ENCODE measurements at places on chromosomes 1 and 21.

GRCh38 chr1:117174851-117175250 is 35.9 kb downstream of the VTCN1 start:
- no peak for DNase-seq

GRCh38 chr1:24696041-24696755 is 49.0 kb upstream of the CLIC4 start:
- DNase-seq: no peak

DNA sequence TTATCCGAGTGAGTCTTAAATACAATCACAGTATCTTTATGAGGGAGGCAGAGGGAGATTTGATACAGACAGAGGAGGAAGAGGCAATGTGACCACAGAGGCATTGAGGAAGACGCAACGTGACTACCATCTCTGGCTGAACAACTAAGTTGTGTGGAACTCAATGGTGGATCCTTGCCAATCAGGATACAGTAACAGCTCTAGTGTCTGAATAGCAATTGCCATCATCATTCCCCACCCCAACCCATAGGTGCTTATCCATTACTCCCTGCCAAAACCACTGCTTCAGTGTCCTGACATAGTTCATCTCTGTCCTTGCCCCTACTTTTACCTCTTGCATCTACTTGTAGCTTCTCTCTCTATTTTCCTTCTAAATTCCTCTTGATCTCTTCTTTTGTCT is 20.5 kb upstream of the RHBDL2 start:
- DNase-seq: no peak

- DNase-seq: no peak
These were observed 49.1 kb upstream of the APOBEC4 start for GRCh38 chr1:183702087-183702812.

- DNase-seq: no peak
These were observed at the start of gene RGS18 for GRCh38 chr1:192158181-192158580. RGS18 (plus strand) TSS chr1:192158462; CDS start chr1:192158638, 176 bp downstream.

DNA sequence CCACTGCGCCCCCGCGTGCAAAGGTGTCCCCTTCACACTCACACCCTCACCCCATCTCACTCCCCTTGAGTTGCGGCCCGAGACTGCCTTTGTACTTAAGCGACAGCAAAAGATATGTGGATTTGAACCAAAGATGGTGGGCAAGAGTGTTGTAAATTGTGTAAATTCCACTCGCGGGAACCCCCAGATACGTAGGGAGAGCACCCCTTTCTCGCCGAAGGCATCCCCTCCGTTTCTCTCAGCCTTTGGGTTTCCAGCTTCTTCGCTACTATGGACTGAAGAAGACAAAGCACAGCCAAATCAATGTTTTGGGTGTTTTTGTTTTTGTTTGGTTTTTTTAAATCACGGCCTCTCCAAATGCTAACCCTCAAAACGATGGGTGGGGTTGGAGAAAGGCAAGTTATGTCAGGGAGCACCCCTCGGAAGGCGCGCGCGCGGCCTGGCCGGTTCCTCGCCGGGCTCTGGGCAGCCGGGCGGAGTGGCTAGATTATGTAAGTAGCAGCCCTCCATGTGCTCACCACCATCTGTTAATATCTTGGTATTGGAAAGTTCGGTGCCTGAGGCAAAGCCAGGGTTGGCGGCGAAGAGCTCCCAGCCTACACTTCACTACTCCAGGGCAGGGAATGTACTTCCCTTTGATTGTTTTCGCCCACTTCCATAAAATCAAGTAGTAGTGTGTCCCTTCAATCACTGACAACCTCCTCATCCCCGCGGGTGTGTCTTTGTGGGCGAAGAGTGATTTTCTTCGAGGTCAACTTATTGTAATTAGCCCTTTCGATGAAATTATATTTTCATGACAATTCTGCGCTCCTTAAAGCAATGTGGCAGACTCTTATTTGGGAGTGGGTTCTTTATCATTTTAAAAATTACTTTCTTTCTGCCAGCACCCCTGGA is 4.0 kb upstream of the PROX1 start:
- no peak for DNase-seq

GRCh38 chr1:154325583-154326545 is 539 bp downstream of the ATP8B2 start:
- DNase-seq: no peak

GRCh38 chr1:36160949-36161485 is 5.1 kb downstream of the MAP7D1 start:
- peak; percentile 26 for DNase-seq

DNA sequence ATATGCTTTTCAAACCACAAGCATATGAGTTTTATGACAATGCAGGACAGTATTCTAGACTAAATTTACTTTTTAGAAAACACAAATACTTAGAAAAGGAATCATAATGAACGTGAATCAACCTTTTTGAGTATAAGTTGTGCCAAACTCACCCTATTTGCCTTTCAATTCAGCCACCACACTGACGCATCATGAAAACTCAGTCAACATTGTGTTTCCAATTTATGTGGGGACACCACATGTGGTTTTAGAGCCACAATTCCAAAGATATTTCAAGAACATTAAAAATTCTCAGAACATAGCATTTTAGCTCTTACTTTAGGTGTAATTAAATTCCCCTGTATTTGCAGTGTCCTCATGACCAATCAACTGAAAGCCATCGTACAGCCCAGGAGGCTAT is 118.8 kb downstream of the PTBP2 start:
- no peak for DNase-seq

DNA sequence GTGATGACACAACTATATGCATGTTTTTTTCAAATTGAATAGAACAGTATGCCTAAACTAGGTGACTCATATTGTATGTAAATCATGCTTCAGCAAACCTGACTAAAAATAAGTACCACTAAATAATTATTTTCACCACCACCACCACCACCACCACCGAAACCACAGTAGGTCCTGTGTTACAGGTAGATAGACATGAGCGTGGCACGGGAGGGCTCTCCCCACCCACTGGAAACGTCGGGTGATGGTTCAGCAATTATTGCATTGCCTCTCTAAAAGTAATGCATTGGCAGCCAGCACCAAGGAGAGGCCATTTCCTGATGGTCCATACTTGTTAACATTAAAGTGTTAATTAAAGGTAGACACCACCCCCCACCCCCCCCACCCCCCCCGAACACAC is 297.0 kb upstream of the NCAM2 start:
- no peak for DNase-seq

- DNase-seq: no peak
These were observed 38.6 kb upstream of the TSPEAR start for GRCh38 chr21:44749759-44750674.

Data from activated gamma-delta T cell (primary cell).